T-helper 17 cell (primary cell): ENCODE measurements at places on chromosomes 4 and X. TPM values are rescaled to one million over a fixed set of nuclear protein-coding genes. Genes with fewer than 3 reads are reported as not detected.

The GPRASP1 gene
- total RNA-seq = 26.8 TPM

GRCh38 chrX:29187264-29187663 is 600.0 kb downstream of the IL1RAPL1 start:
- no peak for DNase-seq

- DNase-seq = no peak
These were observed 265.0 kb upstream of the NWD2 start for GRCh38 chr4:36979533-36979932.

GRCh38 chr4:155879767-155880166 is 13.7 kb upstream of the ASIC5 start:
- DNase-seq = no peak

The PLAC1 gene
- total RNA-seq = not detected

The TRAM1L1 gene
- total RNA-seq = not detected

GRCh38 chr4:93469560-93469959 is 359.0 kb upstream of the ATOH1 start:
- DNase-seq = no peak

DNA sequence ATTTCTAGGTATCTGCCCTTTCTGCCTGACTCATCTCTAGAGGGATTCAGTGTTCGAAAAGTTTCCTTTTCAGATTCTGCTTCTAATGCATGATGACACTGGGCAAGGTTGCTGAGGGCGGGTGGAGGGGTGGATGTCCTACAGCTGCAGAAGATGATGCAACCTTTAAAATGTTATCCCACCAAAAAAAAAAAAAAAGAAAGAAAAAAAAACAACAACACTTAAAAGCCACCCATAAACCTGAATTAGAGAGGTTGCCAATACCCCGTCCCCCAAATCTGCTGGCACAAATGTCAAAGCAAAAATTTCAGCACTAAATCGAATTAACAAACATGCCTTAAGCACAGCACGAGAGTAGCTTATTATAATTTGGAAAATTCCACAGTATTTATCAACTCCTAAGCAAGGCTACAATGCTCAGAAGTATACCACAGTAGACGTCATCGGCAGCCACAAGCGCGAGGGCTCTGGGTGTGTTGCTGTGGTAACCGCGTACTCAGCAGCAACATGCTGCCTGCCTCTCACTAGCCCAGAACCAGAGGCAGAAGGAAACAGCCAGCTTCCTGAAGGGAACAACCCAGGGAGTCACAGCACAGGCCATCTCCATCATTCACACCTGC is 167.5 kb upstream of the MAP3K15 start:
- DNase-seq = peak; percentile 72
